ENCODE measurements at places on chromosomes 11 and 22.
A peak's percentile ranks its signal among the peaks of the same experiment; 100 is the strongest.

GRCh38 chr11:104690241-104690640, 208.0 kb downstream of the CASP12 start:
- no peak for DNase-seq

- DNase-seq, result no peak
Observed at GRCh38 chr11:118522571-118523072, 4.7 kb upstream of the TTC36 start.

GRCh38 chr11:64028398-64029115, 7.2 kb upstream of the FLRT1 start:
- no peak for DNase-seq

DNA sequence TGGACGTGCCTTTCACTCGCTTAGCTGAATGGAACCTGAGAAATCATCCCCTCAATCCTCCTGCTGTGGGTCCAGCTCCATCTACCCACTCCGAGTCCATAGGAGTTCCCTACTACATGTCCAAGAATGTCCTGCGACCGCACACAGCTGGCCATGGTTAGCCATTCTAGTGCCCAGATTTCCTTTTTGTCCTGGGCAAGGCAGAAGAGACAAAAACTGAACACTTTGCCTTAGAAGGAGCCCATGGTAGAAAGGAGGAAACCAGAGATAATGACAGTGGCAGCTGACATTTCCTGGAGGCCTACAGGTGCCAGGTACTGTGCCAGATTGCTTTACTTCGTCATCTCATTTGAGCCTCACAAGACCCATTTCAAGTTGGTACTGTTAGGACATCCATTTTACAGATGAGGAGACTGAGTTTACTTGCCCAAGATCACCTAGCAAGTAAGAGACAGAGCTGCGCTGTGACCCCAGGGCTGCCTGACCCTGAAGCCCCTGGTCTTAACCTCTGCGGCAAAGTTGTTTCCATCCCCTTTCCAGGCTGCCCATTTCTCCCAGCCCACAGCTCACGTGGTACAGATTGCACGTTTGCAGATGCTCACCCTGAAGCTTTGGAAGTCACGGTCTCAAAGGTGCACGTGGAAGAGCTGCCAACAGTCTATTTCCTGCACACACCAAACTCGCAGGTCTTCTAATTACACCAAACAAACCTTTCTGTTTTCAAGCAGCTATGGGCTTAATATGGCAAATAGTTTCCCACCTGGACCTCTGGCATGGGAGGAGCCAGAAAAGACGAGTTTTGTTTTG, 112.7 kb downstream of the ZBTB16 start:
- DNase-seq, result no peak

GRCh38 chr11:45853332-45854219, 6.3 kb downstream of the CRY2 start:
- DNase-seq, result no peak

DNA sequence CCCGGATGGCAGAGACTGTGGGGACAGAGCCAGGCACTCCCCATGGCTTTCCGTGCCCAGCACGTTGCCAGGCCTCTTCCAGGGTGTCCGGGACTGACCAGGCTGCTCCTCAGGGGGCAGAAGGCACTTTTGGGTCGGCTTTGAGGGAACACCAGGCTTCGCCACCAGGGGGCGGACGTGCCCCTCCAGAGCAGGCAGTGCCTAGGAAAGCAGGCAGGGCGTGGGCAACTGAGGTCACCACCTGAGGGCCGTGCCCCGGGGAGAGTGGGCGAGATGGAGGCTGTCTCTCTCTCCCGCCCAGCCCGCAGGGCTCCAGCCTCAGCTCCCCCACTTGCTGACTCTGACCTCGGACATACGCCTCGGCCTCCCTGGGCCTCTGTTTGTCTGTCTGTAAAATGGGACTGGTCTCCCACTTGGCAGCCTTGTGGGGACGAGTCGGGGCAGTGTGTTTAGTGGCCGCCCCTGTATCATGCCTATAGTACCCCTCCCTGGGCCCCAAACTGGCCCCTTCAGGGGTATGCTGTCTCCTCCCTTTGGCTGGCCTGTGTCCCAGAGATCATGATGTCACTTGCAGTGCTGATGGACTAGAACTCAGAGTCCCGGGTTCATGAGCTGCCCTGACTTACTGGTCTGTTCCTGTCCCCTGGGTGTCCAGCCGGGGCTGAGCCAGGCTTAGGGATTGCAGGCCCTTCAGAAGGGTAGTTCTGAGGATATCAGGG, 4.4 kb upstream of the PRR5 start:
- DNase-seq, result peak; percentile 78

DNA sequence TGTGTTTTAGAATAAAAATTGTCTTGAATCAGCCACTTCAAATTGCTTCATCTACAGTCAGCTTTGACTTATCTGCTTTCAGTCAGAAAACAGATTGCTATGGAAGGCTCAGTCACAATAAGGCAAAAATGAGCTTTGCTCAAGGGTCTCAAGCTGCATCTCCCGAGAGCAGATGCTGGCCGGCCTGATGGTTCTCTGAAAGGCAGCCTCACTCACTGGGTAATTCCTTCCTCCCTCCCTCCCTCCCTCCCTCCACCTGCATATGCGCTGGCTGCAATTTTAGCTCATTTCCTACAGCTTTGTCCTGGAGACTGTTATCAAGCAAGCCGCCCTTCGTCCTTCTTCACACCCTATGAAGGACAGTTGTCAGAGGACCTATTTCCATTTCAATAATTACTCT, 1.6 kb upstream of the IZUMO1R start:
- no peak for DNase-seq

GRCh38 chr22:29202212-29203192, 3.2 kb upstream of the EMID1 start:
- DNase-seq, result peak; percentile 13

- DNase-seq, result no peak
Observed at GRCh38 chr11:61684870-61685616, 4.9 kb downstream of the DAGLA start.

- DNase-seq, result no peak
Observed at GRCh38 chr11:2104524-2105440, 34.4 kb downstream of the IGF2 start.

DNA sequence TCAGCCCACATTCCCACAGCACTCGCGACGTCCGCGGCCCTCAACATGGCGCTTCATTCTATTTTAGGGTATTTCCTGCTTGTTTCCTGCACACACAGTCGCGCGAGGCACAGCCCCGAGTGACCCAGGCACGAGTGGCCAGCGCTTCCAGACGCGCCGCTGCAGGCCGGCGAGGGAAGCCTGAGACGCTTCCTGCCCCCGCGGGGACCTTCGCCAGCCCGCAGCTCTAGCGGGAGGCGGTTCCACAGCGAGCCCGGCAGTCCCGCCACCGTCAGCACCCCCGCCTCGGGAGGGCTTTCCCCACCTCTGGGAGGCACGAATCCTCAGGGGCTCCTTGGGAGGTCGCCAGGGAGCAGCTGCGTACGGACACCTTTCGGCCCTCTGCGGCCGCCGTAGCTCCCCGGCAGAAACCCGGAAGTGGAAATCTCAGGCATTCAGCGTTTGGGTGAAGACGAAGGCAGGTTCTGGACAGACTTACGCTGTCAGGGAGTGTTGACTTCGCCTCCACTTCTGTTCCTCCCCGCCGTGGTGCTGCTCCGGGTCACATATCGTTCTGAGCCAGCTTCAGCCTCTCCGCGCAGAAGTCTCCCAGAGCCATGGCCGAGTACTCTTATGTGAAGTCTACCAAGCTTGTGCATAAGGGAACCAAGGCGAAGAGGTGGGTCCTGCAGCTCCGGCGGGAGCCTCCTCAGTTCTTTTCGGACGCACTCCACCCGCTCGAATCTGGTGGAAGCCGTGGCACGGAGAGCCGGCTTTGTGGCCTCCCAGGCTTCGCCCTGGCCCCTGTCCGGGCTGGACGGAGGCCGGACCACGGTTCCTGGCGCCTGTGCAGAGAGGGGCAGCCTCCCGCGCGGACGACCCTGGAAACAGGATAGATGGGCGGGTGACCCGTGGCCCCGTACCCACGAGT, 2925.9 kb upstream of the OR11H1 start:
- no peak for DNase-seq

Data from activated T-helper 1 cell treated with anti-CD3 and anti-CD28 coated beads, Interleukin-2, amount 50 U/mL, for 16 hours (primary cell).